SK-MEL-5 (cell line): ENCODE measurements at places on chromosomes 11 and 22. TPM values are rescaled to one million over a fixed set of nuclear protein-coding genes. Genes with fewer than 3 reads are reported as not detected.

DAGLA gene
- 0.98 and 1.1 TPM in 2 replicates for total RNA-seq

GAL gene
- 0.29 TPM in 1 of 2 replicates, not detected in the other for total RNA-seq

CREB3L1 gene
- total RNA-seq, result 0.13 TPM in 1 of 2 replicates, not detected in the other

OR52A1 gene
- 0.05 TPM in 1 of 2 replicates, not detected in the other for total RNA-seq

BATF2 gene
- 0.43 and 0.45 TPM in 2 replicates for total RNA-seq

GRAP2 gene
- 0.67 and 2.2 TPM in 2 replicates for total RNA-seq

GLYAT gene
- total RNA-seq, result not detected in 2 replicates

KLHL35 gene
- total RNA-seq, result 0.08 and 0.24 TPM in 2 replicates

GTSE1 gene
- total RNA-seq, result 15.6 and 16.5 TPM in 2 replicates

MYO7A gene
- 0.48 and 0.61 TPM in 2 replicates for total RNA-seq

LAYN gene
- total RNA-seq, result not detected in 2 replicates

CD6 gene
- total RNA-seq, result not detected in 2 replicates

ASCL2 gene
- total RNA-seq, result not detected in 2 replicates

TRIM51 gene
- 23.7 and 23.9 TPM in 2 replicates for total RNA-seq

IL18 gene
- 0.71 and 1.3 TPM in 2 replicates for total RNA-seq

MAJIN gene
- total RNA-seq, result not detected in 2 replicates

SLC25A17 gene
- 39.0 and 45.4 TPM in 2 replicates for total RNA-seq

YPEL4 gene
- total RNA-seq, result 4.5 and 5.3 TPM in 2 replicates

ANKK1 gene
- not detected in 2 replicates for total RNA-seq

ENTHD1 gene
- 41.5 and 41.9 TPM in 2 replicates for total RNA-seq

NCF4 gene
- total RNA-seq, result not detected in 2 replicates

HTR3A gene
- total RNA-seq, result not detected in 2 replicates

BSCL2 gene
- total RNA-seq, result 90.7 and 98.1 TPM in 2 replicates

ADAMTS15 gene
- not detected in 2 replicates for total RNA-seq

FGF3 gene
- total RNA-seq, result not detected in 2 replicates

CCDC73 gene
- not detected in 2 replicates for total RNA-seq

OR10A3 gene
- total RNA-seq, result not detected in 2 replicates

ACRV1 gene
- total RNA-seq, result not detected in 2 replicates

DGAT2 gene
- total RNA-seq, result 3.9 and 4.1 TPM in 2 replicates

TUBA8 gene
- total RNA-seq, result 0.50 and 0.88 TPM in 2 replicates

CNGA4 gene
- total RNA-seq, result not detected in 2 replicates

MYOD1 gene
- not detected in 2 replicates for total RNA-seq

AMOTL1 gene
- 12.0 and 13.5 TPM in 2 replicates for total RNA-seq

CYP2D6 gene
- total RNA-seq, result 0.21 and 0.24 TPM in 2 replicates

SYT7 gene
- 0.69 and 2.6 TPM in 2 replicates for total RNA-seq

KRTAP5-7 gene
- 0.08 TPM in 1 of 2 replicates, not detected in the other for total RNA-seq

RAB36 gene
- 0.29 and 0.37 TPM in 2 replicates for total RNA-seq

CELSR1 gene
- 12.5 and 17.6 TPM in 2 replicates for total RNA-seq

BCO2 gene
- total RNA-seq, result 0.37 and 1.4 TPM in 2 replicates

CNTF gene
- 1.2 and 2.1 TPM in 2 replicates for total RNA-seq

TRIM48 gene
- 2.4 and 3.0 TPM in 2 replicates for total RNA-seq

IRAG1 gene
- total RNA-seq, result 0.08 and 0.21 TPM in 2 replicates

MN1 gene
- 0.16 and 0.24 TPM in 2 replicates for total RNA-seq

IGLL1 gene
- total RNA-seq, result not detected in 2 replicates

PANX2 gene
- 0.98 and 1.7 TPM in 2 replicates for total RNA-seq

MLC1 gene
- total RNA-seq, result not detected in 2 replicates
